Spinal cord (tissue), 10 donors: ENCODE measurements at places on chromosomes 1 and 21.

GRCh38 chr1:3188150-3188971 is 119.4 kb downstream of the PRDM16 start:
- no peak for DNase-seq

DNA sequence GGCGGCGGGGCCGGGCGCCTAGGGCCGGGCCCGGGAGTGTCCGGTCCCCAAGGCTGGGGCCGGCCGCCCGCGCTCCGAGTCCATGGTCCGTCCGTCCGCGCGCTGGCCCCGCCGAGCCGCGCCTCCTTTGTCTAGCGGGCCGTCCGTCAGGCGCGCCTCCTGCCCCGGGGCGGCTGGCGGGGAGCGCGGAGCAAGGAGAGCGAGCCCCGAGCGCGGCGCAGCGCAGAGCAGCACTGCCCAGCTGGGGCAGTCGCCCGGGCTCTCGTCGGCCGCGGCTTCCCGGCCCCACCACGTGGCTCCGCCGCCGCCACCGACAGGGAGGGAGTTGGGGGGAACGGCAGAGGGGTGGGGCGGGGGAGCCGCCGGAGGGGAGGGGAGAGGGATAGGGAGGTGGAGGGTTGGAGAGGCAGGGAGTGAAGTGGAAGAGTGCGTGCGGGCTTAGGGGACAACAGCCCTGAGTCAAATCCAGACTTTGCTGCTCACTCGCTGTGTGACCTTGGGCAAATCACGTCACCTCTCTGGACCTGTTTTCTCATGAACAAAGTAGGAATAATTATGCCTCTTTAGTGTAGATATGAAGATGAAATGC is at the start of gene NKAIN1:
Gene NKAIN1 (minus strand): TSS at position 235 of the 589 bp plus-strand sequence. CDS start 340 bp downstream, outside the sequence.
- DNase-seq = no peak

GRCh38 chr1:90139837-90140236 is 144.9 kb downstream of the ZNF326 start:
- no peak for DNase-seq

GRCh38 chr21:45592208-45592619 is 50.0 kb upstream of the SLC19A1 start:
- DNase-seq = no peak

GRCh38 chr1:161915978-161916377 is 107.7 kb downstream of the OLFML2B start:
- no peak for DNase-seq

- DNase-seq = no peak
These were observed 789 bp upstream of the S100A14 start for GRCh38 chr1:153616917-153617311.

GRCh38 chr1:98172022-98172421 is 251.2 kb upstream of the DPYD start:
- no peak for DNase-seq

GRCh38 chr1:84247425-84248220 is 53.9 kb upstream of the SAMD13 start:
- no peak for DNase-seq

GRCh38 chr1:43437031-43437973 is 16.4 kb downstream of the HYI start:
- no peak for DNase-seq

DNA sequence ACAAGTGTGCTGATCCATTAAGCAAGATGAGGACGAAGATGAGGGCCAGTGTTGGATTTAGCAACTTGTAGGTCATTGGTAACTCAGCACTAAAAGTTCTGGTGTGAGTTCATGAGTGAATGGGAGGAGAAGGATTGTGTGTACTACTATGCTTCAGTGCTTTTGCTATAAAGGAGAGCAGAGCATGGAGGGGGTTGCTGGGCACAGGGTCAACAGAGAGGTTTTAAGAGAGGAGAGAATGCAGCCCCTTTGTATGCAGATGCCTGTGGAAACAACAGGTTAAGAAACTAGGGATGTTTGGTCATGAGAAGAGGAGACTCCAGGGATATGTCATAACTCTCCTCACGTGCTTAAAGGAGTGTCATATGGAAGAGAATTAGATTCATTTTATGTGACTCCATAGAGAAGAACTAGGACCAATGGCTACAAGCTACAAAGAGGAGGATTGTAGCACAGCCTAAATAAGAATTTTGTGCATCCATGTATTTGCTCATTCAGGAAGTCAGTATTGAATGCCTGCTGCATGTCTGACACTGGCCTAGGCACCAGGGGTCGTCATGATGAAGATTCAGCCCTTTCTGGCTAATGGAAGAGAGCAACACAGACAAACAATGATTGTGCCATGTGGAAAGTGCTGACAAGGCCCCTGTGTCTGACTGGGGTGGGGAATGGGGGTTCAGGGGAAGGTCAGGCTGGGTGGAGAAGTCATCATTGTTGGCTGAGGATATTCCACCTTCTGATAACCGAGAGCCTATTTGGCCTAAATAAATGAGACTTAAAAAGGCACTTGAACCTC is 53.5 kb downstream of the KIRREL1 start:
- no peak for DNase-seq

- DNase-seq = no peak
These were observed 54.2 kb downstream of the JAK1 start for GRCh38 chr1:64912191-64912590.

GRCh38 chr1:4055294-4055967 is 155.4 kb upstream of the C1orf174 start:
- DNase-seq = no peak

GRCh38 chr1:2446394-2446793 is 29.7 kb upstream of the PLCH2 start:
- DNase-seq = no peak

DNA sequence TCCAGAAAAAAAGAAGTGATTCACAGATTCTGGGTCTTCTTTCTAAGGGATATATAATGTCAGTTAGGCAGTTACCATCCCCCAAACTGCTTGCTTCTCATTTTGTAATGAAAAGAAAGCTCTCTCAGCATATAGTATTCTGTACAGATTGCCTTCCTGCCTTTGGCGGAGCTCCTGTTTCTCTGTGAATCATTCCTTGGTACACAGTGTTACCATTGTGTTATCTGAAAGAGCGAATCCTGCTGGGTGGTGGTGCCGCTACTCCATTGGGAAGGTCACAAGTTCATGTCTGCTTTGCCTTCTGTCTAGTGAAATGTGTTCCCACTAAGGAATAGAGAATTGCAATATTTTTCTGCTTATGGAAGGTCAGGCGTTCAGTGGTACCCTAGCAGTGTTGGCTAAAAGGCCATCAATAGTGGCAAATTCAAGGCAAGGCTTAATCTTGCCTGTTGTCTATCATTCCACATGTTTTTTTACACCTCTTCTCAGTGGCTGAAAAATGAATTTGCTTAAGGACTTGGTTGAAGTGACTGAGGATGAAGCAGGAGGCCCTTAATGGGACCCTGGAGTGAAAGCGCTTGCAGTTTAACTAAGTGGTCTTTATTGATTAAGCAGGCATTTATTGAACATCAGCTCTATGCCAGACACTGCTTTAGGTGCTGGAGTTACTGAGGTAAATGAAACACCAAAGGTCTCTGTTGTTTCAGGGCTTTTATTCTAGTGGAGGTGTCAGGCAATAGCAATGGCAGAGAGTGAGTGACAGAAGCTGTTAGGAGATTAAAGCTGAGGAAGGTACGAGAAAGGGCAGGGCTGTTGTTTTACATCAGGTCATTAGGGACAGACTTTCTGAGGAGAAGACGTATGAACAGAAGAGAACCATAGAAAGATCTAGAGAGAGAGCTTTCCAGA is 186.7 kb downstream of the PDE4B start:
- DNase-seq = peak; percentile 90

DNA sequence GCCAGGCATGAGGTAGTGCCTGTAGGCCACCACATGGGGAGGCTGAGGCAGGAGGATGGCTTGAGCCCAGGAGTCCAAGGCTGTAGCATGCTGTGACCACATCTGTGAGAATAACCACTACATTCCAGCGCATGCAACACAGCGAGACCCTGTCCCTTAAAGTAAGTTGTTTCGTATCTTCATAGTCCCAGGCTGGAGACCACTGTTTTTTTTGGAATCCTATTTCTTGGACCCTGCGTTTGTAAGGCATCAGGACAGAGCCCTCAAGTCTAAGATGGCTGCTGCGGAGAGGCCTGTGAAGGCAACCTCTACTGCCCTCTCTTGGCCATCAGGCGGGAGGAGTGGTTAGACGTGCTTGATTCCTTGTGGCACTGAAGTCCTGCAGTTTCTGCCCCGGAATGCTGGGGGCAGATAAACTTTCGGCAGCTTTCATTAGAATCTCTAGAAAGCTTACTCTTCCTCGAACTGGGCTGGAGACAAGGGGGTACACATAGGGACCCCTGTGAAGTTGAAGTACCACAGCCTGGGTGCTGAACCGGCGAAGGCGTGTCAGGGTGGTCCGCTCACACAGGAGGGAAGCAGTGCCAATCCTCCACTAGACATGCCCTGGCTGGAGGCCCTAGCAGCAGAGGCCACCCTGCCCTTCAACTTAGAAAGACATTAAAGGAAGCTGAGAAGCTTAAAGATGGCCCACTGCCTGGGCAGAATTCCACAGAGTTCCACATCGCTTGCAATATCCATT is 36.6 kb downstream of the RABIF start:
- DNase-seq = peak; percentile 41

DNA sequence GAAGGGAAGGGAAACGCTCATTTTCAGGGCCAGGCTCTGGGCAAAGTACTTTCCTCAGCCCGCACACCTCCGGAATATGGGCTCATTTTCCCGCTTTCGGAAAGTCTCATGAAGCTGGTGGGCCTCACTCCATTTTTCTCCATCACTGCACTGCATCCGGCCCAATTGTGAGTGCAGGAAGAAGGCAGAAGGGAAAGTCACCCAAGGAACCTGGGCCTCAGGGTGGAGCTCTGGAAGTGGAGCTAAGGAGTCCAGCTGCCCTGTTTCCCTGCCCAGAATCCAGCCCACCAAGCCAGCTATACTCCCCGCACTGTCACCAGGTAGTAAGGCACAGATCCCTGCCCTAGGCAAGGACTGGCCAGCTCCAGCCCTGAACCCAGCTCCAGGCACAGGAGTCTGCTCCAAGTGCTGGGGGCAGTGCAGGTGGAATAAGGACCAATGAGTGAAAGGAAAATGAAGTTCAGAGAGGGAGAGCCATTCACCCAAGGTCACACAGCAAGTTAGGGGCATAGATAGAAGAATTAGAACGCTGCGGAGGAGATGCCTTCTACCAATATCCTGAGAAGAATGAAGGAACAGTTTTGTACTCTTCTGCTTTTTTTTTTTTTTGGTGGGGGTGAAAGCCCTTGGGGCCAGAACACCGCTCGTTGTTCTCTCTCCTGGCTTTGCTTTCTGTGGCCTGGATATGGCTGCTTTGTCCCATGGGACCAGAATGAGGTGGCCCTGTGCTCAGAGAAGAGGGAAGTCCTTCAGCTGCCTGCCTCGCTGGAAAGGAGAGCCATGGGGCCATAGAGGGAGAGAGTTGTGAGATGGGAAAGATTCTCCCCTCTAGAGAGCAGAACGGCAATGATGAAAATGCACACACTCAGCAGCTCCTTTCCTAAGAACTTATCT is 10.0 kb downstream of the LRP8 start:
- DNase-seq = no peak

GRCh38 chr1:81876901-81877733 is 76.4 kb downstream of the ADGRL2 start:
- no peak for DNase-seq

- no peak for DNase-seq
These were observed 276.9 kb downstream of the VAV3 start for GRCh38 chr1:107687849-107688753.

DNA sequence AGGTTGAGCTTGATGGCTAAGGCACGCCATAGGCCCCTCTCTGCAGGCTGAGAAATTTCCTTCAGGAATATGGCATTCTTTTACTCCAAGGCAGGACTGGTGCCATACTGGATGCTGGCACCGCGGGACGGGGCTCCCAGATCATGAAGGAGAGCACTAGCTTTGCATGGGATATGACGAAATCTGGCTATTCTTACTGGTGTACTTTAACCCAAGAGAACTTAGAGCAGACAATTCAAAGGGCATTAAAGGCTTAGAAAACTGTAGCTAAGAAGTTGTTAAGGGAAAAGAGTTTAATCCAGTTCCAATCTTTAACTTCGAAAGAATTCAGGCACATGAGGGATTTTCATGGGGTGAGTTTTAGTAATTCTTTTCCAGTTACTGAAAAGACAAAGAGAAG is 204.4 kb upstream of the ESRRG start:
- no peak for DNase-seq

DNA sequence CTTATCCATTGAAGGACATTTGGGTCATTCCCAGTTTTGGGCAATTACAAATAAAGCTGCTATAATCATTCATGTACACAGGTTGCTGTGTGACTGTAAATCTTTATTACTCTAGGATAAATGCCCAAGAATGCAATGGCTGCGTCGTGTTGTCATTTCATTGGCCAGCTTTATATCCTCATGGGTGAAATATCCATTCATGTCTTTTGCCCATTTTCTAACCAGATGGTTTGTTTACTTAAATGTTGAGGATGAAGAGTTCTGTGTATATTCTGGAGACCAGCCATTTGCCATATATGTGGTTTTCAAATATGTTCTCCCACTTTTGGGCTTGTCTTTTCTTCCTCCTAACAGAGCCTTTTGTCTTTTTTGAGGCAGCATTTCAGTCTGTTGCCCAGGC is 25.3 kb downstream of the TRIM11 start:
- DNase-seq = no peak

DNA sequence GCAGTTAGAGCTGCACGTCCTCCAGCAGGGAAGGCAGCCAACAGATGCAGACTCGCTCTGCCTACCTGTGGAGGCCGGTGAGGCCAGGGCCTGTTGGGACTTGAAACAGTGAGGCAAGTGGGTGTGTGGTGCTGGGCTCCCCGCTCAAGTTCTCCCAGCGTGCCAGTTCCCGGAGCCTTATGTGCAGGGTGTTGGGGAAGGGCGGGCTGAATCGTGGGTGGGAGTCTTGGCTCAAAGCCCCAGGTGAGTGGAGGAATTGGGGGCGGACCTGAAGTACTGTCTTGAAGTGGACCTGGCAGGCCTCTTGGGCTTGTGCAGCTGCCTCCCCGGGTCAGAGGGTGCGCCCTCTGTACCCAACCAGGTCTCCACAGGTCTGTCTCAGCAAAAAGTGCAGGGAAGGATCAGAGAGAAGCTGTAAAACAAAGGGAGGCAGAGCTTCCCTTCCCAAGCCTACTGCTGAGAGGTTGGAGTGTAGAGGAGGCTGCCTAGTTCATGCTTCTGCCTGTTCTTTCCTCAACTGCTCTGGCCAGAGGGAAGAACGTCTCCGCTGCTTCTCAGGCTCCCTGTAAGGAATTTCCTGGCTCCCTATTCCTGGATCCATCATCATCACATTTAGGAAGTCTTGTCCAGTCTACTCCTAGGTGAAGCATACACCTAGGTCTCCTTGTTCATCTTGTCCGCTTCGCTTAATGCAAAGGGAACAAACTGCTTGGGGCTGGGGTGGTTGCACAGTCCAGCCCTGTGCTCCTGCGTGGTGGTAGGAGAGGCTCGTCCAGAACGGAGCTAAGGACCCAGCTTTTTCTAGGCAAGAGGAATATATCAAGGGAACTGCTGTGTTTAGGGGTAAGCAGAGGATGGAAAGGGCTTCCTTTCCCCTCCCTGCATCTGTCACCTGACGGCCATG is 14.9 kb downstream of the UTP11 start:
- no peak for DNase-seq

DNA sequence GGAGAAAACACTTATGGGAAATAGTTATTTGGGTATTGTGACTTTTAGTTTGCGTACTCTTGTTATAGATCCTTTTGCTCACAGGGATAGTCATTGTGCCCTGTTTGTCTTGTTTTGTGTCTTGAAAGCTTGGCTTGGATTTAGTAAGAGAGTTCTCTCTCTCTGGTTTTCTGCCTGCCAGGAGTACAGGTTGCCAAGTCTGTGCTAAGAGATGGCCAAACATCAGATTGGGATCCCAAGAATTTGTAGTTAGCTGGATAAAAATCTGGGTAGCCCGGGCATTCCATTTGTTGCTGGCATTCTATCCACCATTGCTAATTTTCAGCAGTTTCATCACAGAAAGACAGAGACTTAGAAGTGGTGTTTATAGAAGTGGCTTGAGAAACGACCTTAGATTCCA is 222.2 kb downstream of the NRIP1 start:
- no peak for DNase-seq
